ENCODE measurements at places on chromosomes 7 and 10.

DNA sequence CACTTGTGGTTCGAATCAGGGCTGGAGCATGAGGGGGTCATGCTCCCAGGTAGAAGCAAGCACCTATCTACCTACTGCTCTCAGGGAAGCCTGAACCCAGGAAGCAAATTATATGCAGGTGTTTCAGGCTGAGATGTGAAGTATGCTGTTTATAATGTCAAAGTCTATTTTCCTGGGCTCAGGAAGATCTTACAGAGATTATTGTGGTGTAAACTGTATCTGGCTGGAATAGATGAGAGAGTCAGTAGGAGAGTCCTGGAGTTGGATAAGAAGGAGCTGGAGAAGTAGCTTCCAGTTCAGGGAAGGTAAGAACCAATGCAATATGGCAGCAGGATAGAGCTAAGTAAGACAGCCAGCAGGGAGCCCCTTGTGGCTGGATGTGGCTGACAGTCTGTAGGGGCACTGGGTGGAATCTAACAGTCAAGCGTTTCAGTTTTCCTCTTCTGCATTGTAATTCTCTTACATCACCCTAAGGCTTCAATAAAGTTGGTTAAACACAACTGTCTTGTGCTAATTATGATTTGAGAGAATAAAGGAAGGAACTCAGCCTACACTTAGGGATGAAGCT, 105.9 kb upstream of the EEPD1 start:
- DNase-seq = no peak

- DNase-seq = no peak
Measured at GRCh38 chr7:43199371-43200160, 87.1 kb downstream of the HECW1 start.

GRCh38 chr10:127964621-127965020, 57.7 kb downstream of the PTPRE start:
- no peak for DNase-seq

DNA sequence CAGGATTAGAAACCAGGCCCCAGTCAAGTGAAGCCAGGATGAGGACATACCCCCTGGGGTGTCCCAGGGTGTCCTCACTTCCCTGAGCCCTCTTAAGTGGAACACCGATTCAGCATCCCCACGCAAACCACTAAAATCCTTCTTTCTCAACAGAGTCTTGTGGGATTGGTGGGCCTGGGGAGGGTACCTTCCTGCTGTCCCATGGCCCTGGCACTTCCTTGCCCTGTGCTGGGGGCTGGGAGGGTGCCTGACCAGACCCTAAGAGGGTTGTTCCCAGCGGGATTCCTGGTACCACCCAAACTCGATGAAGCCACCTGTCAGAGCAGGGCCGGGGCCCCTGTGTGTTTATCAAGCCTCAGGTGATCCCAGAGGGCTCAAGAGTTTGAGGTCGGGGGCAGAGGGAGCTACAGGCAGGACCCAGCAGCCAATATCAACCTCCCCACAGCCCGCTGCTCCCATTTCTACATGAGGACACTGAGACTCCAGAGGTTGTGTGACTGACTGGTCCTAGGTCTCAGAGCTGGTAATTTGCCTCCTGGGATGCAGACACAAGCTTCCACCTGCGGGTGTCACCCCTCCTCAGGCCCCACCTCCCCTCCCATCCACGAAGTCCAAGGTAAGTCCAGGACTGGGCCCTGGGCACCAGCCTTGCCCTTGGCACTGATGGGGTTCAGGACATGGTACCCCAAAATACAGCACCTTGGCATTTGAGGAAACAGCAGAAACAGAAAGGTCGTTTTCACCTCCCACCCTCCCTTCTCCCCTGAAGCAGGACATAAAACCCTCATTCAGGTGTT, 31.4 kb downstream of the OAT start:
- no peak for DNase-seq

DNA sequence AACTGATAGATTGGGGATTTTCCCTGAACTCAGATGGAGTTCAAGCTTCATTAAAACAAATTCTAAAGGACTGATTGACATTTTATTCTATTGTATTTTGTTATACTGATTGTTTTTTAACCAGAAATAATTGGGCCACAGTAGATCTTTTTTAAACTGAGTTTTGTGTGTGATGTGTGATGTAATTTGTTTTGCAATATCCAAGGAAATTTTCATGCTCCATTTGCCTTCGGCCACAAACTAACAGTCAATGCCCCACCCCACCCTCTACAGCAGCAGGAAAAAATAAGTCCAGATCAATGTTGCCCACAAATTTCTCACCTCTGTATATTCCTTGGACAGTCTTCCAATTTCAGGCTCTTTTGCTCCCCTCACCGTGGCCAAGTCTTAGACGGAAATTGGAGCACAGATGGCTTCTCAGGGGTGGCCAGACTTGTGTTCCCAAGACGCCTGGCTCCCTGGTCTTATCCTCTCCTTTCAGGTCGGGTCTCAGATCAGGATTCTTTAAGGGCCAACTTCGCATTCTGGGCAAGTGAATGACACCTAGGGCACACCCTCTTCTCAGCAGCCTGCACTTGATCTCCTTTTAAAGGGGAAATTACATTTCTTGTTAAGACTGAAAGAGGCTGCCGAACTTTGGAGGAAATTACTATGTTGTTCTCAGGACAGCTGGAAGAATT, at the start of gene SVOPL:
SVOPL (minus strand) TSS at position 506 of the 680 bp plus-strand sequence. CDS start 22,317 bp downstream, outside the sequence.
- DNase-seq = no peak

GRCh38 chr10:3346851-3347250, 174.3 kb upstream of the PITRM1 start:
- DNase-seq = no peak

DNA sequence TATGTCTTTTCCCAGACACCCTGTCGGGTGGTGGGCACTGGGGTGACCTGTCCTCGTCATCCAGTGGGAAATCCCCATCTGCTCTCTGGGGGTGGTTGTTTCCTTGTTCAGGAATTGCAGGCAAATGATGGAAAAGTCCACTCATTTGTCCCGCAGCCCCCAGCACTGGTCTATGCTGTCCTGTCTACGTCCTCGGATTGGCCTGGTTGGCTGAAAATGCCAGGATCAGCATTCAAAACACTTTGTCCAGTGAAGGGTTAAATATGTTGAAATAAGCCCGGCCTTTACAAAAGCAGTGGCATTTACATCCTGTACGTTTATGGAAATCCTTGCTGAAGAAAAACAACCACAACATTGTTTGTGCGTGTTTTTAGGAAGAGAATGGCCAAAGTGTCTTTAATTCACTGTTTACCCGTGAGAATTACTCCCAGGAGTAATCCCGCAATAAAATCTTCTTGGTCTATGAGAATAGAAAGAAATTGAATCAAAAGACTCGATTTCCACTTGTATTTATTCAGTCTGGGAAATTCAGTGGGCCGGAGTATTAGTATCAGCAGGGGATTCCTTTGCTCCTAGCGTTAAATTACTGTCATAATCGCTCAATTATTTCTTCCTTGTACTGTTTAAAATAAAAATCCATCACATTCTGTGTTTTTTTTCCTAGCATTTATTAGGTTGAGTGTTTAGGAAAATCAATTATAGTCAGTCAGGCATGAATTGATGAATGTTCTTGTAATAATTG, 116.8 kb upstream of the SH2B2 start:
- no peak for DNase-seq

DNA sequence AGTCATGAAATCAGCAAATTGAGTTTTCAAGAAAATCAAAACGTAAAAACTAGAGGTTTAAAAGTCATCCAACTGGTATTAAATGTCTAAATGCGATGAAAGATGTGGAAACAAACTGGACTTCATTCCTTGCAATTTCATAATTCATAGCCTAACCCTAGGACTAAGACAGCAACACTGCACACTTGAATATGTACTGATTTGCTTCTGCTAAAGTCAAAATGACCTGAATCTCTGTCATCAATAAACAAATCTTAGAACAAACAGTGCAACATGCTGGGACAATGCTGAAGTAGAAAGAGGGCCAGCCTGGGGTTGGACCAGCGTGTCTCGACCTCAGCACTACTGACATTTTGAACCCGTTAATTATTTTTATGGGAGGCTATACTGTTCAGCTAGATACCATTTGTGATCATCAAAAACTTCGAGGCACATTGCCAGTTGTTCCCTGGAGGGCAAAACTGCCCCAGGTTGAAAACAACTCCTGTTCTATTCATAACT, 47.1 kb downstream of the MYOF start:
- no peak for DNase-seq

- DNase-seq = no peak
Measured at GRCh38 chr7:25707768-25708620, 444.0 kb upstream of the NFE2L3 start.

- DNase-seq = no peak
Measured at GRCh38 chr10:21753497-21754270, 219.7 kb downstream of the MLLT10 start.

- no peak for DNase-seq
Measured at GRCh38 chr7:75662579-75663301, 76.0 kb downstream of the HIP1 start.

DNA sequence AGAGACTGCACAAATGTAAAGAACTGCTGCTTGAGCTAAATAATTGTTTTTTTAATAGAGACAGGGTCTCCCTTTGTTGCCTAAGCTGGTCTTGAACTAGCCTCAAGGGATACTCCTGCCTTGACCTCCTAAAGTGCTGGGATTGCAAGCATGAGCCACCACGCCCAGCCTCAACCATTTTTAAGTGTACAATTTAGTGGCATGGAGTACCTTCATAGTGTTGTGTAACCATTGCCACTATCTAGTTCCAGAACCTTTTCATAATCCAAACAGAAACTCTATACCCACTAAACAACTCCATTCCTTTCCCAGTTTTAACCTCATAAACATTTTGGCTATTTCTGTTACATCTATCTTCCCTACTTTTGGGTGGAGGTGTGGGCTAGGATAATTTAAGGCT, 6.7 kb downstream of the EIF4H start:
- DNase-seq = no peak

DNA sequence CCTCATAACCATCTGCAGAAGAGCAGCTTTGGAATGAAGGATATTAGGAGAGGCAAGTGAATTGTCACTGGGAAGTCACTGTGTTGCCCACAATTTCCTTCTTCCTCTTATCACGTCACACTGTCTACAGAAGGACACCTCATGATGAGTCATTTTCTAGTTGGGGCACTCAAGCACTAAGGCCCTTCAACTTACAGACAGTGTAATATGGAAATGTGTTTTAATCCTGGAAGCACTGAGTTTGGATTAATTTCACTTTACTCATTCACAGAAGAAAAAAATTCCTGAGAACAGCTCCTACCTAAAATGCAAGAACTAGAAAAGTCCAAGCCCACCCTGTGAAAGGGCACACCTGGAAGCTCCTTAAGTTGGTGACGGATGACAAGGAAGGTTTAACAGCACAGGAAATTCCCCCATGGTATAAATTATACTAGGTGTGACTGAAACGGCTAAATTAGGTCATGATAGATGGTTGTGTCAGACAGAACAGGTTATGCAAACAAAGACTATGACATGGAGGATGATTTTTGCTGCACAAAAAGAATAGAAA, 56.6 kb downstream of the PARD3 start:
- DNase-seq = no peak

DNA sequence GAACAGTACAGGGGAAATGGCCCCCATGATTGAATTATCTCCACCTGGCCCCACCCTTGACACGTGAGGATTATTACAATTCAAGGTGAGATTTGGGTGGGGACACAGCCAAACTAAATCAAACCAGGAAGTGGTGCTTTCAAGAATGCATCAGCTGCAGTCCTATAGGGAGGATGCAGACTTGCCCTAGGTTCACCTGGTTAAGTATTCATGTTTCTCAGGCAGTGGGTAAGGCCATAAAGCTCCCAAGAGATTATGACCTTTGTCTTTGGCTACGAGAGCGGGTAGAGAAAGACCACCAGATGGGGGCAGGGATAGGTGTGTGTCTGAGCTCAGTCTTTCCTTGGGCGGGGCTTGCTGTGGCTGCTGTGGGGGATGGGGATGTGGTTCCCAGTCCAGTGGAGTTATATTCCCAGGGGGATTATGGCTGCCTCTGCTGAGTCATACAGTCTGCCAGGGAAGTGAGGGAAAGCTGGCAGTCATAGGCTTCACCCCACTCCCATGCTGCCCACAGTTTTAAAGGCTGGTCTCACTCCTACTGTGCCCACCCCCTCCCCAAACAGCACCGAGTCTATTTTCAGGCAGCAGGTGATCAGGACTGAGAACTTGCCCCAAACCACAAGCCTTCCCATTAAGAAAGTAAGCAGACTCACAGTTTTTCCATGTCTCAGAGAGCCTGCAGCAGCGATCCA, 8.4 kb upstream of the R3HCC1L start:
- no peak for DNase-seq

DNA sequence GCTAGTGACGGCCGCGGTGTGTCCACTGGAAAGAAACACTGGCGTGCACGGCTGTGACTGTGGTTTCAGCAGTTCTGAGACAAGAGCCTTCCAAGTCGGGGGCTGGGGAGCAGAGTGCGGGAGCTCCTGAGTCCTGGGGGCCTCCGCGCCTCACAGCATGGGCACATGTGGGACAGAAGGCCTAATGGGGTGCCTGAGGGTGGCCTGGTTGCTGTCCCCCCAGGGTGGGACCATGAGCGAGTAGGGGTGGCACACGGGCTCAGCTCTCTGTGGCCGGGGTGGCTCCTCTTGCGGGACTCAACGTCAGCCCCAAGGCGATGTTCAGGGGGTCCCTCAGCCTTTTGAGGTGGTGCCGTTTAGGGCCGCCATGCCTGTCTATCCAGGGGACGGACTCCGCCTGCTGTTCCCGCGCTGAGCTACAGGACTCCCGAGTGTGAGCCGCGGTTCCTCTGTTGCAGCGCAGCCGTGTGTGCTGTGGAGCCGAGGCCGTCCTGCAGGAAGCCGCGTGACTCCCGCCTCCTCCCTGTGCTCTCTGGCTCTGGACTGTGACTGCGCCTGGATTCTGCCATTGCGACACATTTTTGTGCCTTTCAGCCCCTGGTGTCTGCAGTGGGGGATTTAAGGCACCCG, 23.5 kb upstream of the CHST12 start:
- DNase-seq = peak; percentile 42

GRCh38 chr10:32367793-32368453, 21.0 kb upstream of the EPC1 start:
- peak; percentile 80 for DNase-seq

DNA sequence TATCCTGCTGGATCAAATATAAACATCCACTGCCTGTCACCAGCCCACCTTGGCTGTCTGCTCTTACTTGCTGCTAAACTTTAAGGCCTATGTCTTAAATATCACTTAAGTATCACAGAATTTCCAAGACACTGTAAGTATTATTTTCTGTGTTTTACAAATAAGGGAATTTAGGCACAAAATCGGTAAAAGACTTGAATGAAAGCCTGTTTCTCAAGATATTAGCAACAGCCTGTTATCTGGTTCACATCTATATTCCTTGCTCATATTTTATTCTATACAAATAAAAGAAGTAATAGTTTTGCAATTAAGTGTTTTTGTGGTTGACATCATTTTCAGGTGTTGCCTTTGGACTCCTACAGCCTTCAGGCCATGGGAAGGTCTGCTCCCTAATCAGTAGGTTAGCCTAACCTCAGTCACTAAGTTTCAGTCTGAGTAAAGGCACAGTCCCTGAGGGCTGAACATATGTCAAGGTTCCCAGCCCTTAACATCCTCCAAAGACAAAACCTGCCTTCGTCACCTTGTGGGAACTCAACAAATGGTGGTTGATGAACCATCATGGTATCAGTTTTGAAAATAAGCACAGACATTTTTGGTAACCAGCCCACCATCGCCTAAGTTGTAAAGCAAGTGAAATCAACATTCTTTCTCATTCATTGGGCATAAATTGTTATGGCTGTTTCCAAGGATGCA, 127.1 kb downstream of the CREB5 start:
- DNase-seq = no peak

Measured in natural killer cell treated with Interleukin-12 subunit alpha and Interleukin-12 subunit beta and Interleukin-15 and Interleukin-18, amount 100 ng/mL, for 72 hours (primary cell).